Stimulated activated CD4-positive, alpha-beta T cell treated with anti-CD3 and anti-CD28 coated beads, Interleukin-4, amount 100 ng/mL, for 1 hour (primary cell): ENCODE measurements at places on chromosomes 6 and 20.

GRCh38 chr6:34234667-34235306 is 1.9 kb upstream of the HMGA1 start:
- no peak for DNase-seq

DNA sequence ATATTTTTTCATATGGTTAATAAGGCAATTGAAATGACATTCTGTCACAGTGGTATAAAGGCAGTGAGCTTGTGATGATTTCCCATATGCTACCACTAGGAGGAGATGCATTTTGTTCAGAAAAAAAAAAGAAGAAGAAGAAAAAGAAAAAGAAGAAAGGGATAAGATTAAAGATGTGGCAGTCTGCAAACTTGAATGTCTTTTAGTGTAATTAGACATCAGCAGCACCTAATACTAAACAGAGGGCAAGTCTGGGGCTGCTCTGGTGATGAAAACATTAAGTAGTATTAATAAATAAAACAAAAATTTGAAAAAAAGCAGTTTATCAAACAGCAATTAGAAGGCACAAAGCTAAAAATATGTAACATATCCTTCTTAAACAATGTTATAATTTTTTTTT is 95.4 kb upstream of the DEFB112 start:
- DNase-seq: no peak

DNA sequence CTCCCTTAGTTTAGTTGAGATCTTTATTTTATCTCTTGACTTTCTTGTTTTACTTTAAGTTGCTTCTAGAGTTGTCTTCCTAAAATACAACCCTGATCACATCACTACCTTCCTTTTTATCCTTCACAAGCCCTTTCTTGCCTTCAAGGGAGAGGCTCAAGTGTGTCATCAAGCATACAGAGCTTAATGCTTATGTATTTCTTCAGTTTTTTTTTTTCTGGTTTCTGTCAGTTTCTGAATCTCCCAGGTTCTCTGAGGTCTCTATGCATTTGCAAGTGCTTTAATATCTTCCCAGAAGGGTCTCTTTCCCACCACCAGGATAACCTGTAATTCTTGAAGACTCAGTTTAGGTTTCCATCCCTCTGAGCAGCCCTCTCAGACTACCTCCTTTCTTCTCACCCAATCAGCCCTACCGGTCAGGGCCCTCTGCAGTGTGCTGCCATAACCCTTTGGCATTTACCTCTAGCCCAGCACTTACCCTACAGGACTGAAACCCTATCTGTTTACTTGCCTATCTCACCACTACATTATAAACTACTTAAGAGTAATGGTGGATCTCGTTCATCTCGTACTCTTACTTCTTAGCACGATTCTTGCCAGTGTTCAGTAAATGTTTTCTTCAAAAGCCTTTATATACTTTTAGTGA is 36.9 kb downstream of the EYA4 start:
- no peak for DNase-seq

DNA sequence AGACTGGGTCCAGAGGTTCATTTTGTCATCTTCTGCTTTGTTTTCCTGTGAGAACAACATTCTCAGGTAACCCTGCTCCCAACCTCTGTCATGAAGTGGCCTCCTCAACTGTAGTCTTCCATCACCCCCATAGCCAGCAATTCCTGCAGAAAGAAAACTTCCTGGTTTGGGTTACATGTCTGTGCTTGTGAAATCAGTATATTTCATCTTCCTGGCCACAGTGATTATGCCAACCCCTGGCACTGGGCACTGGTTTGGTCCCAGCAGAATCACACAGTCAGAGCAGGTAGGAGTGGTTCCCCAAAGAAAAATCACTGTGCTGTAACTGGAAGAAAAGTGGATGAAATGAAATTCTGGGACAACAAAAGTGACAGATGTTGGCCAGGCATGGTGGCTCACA is 52.5 kb downstream of the CRYBG1 start:
- DNase-seq: no peak

DNA sequence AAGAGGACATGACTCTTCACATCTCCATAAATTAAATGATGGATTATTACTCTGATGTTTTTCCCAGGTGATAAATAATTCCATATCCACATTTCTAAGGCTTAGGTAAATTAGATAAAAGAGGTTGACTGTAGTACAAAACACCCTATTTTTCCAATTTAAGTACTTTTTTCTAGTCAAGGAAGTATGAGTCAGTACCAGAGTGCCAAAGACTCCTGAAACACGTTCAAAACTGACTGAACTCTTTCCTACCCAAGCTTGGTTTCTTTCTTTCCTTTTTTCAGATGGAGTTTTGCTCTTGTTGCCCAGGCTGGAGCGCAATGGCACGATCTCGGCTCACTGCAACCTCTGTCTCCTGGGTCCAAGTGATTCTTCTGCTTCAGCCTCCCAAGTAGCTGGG is 85.0 kb downstream of the DOK5 start:
- no peak for DNase-seq

GRCh38 chr20:16488616-16489015 is 84.6 kb downstream of the KIF16B start:
- no peak for DNase-seq

DNA sequence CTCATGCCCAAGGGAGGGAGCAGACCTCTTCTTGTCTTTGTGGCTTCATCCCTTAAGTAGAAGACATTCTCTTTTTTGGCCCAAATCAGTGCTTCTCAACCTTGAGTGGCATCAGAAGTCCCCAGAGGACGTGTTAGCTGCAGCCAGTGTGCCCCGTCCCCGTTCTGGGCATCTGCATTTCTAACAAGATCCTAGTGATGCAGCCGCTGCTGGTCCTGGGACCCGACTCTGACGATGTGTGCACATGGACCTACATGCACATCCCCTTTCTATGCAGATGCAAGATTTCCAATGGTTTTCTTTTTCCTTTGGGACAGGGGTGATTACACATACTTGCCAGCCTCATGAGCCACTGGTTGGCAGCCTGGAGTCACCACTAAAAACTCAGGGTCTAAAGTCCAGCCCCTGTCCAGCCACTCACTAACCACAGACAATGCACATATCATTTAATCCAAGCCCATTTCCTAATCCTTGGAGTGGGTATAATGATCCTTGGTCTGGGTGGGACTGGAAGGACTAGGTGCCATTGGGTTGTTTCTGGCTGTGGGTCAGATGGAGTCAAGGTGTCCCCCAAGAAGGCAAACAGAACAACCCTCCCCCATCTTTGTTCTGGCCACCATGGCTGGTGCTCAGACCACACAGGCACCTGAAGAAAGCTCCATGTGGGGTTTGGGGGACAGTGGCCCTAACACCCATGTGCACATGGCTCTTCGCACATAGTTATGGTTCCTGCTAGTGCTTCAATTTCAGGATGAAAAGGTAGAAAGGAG is 6.4 kb downstream of the ACSS1 start:
- no peak for DNase-seq

DNA sequence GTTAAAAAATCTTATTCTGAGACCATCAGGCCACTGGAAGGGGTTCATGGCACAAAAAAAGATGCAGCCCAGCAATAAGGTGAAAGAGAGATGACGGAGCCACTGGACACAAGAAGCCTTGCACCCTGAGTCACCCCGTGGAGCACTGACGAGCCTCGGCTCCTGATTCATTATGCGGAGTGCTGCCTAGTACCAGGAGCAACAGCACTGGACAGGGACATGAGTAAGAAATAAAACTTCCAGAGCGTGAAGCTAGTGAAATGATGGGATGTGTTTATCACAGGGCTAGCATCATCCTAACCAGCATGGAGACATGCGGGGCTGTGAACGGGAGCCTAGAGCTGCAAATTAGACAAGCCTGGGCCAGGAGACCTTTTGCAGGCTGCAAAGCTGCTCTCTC is 53.3 kb downstream of the RNASET2 start:
- no peak for DNase-seq

- DNase-seq: no peak
These were observed 20.1 kb upstream of the ZNF217 start for GRCh38 chr20:53613748-53614147.

DNA sequence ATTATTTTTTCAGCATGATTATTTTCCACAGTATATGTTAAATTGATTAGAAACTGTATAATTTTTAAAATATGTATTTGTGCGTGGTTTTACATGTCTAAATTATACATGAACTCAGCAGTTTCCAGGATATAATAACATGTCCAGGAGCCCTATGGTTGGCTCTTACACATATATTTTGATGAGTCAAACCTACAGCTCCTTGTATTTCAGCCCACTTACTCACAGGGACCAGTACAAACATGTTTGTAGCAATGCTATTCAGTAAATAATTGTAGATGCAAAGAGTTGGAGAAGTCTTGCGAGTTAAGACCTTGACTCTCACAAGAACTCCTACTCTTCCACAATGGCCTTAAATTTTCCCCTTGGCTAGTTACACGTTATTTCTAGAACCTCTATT is 107.2 kb upstream of the SASH1 start:
- no peak for DNase-seq

GRCh38 chr6:112017760-112018537 is 36.0 kb upstream of the CCN6 start:
- DNase-seq: no peak

DNA sequence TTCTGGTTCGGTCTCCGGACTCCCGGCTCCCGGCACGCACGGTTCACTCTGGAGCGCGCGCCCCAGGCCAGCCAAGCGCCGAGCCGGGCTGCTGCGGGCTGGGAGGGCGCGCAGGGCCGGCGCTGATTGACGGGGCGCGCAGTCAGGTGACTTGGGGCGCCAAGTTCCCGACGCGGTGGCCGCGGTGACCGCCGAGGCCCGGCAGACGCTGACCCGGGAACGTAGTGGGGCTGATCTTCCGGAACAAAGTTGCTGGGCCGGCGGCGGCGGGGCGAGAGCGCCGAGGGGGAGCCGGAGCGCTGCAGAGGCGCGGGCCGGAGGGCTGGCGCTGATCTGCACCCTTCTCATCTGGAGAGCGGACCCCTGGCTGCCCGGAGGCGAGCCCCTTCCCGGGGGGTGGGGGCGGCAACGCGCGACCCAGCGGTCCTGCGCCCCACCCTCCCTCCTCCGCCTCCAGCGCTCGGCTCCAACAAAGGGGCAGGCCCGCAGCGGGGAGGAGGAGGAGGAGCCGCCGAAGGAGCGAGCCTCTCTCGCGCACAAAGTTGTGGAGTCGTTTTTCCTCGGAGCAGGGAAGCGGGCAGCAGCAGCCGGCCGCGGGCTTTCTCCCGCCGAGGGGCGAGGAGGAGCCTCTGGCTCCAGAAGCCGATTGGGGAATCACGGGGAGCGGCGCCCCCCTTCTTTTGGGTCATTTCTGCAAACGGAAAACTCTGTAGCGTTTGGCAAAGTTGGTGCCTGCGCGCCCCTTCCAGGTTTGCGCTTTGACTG is at the start of gene UTRN:
Gene UTRN (plus strand): TSS at position 553 of the 765 bp plus-strand sequence. CDS start 6,494 bp downstream, outside the sequence.
- peak; percentile 49 for DNase-seq

GRCh38 chr6:155157101-155157500 is 106.7 kb upstream of the CLDN20 start:
- DNase-seq: no peak

DNA sequence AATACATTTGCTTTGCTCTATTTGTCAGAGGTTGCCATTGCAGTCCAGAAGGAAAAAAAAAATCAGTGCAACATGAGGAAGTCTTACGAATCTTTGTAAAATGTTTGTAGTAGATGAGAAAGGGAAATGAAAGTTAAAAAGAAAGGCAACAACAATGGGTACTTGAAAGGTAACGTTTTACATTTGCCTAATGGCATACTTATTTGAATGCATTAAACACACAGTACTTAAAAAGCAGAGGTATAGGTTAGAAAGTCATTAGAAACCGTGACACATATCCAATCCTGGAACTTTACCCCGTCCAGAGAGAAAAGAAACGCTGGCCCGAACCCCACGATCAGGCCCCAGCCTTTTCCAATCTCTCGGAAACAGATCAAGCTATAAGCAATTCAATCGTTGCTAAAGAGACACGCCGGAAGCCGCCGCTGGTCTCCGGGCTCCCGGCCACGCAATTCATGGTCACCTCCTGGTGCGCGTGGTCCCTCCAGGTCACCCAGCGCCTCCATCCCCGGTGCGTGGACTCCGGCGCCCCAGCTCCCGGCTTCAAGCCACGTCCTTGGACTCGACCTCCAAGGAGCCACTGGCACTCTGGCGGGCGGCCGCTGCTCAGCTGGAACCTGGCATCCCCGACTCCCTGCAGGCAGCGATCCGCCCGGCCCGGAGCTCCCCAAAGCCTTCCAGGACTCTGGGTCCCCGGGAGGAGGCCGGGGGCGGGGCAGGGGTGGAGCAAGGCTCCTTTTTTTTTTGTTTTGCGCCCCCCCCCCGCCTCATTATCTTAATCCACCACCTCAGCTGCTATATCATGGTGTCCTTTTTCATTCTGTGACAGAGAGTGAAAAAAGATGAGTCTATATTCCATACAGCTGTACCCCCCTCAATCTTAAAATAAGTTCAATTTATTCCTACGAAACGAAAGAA is at the start of gene SLC18B1:
Gene SLC18B1 (minus strand): TSS at position 687 of the 918 bp plus-strand sequence. CDS start 181 bp downstream, at position 506.
- DNase-seq: peak; percentile 66

GRCh38 chr6:89081129-89081422 is 525 bp downstream of the PNRC1 start:
- no peak for DNase-seq

DNA sequence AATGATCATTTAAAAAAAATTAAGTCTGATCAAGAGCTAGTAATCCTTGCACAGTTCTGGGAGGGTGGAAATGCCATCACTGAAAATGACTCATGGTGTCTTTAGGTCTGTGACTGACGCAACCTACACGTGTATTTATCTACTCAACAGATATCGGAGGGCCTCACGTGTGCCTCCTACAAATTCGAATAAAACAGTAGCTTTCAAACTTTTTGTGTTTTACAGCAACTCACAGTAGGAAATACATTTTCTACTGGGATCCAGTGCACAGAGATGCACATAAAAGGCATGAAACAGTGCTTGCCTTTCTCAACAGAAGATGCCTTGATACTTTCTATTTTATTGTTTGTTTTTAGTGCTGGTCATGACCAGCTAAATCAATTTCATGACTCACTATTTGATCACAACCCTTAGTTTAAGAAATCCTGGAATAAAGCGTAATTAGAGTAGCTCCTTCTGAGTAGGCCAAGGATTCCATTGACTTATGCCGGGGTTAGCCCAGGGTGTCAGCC is 210.0 kb upstream of the SNX9 start:
- DNase-seq: no peak

- DNase-seq: no peak
These were observed 44.0 kb downstream of the BMP2 start for GRCh38 chr20:6811262-6812035.
